Suprapubic skin (tissue), 4 donors: ENCODE measurements at places on chromosomes 5 and 9.
A peak's percentile ranks its signal among the peaks of the same experiment; 100 is the strongest.

GRCh38 chr5:68318955-68319705 lies 103.6 kb downstream of the PIK3R1 start:
- DNase-seq, result no peak

DNA sequence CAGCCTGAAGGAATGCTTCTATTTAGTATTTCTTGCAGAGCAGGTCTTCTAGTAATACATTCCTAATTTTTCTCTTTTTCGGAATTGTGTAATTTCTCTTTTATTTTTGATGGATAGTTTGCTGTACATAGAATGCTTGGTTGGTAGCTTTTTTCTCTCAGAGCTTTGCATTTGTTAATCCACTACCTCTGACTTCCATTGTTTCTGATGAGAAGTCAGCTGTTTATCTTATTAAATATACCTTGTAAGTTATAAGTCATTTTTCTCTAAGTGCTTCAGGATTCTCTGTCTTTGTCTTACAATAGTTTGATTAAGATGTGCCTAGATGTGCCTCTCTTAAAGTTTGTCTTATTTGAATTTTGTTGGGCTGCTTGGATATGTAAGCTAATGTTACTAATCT lies 101.9 kb downstream of the HTR1A start:
- DNase-seq, result no peak

GRCh38 chr5:103474677-103475076 lies 87.9 kb downstream of the NUDT12 start:
- no peak for DNase-seq

- DNase-seq, result no peak
Observed at GRCh38 chr9:112850840-112851239, 39.8 kb downstream of the SLC46A2 start.

GRCh38 chr5:173231381-173231766 lies 3.6 kb downstream of the NKX2-5 start:
- DNase-seq, result no peak

DNA sequence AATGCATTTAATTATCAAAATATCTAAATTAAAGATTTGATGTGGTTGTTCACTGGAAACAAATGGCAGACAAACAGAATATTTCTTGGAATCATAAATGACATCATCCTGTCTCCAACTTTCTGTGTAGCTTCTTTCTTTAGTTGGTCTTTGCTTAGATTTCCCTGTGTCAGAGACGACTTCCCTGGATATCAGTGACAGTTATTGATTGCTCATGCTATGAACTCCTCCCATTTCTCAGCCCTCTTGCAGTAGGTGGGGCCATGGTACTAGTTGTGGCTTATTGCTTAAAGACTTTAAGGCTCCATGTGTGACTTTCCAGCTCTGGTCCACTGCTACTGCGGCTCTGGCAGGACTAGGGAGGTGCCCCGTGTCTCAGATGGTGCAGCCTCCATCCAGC lies 592.6 kb downstream of the MTRR start:
- DNase-seq, result no peak

DNA sequence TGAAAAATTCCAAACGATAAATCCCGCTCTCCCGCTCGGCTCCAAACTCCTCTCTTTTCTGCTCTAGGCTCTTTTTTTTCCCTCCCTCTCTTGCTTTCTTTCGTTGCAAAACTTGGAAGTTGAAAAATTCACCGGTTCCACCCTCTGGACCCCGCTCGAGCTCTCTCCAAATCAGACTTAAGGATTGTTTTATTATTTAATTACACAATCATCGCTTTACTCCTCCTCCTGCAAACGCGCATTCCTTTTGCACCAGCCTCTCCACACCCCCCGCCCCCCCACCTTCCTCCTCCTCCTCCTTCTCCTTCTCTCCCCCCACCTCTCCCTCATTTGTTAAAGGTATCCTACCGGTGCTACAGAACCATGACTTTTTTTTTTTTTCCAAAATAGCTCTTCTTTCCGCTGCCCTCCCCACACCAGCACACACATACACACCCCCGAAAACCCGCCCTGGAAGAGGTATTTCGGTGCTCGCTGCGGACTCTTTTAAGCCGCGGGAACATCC lies 535 bp upstream of the NFIB start:
- peak; percentile 91 for DNase-seq

DNA sequence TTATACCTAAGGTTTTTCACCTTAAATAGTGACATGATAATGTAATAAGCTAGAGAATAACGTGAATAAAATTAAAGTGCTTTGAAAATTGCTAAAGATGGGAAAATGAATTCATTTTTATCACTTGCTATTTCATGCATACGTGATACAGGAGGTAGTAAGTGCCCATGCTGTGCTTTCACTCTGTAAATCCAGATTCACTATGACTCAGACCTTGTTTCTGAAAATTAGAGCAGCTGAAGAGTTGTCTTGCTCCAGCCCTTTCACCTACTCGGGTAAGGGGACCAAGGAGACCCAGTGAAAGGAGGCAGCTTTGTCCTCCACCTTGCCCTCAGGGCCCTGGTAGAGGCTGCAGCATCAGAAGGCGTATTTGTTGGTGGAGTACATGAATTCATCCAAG lies 87.9 kb downstream of the ANKH start:
- no peak for DNase-seq

- no peak for DNase-seq
Observed at GRCh38 chr9:108544866-108545265, 310.9 kb downstream of the ACTL7B start.

DNA sequence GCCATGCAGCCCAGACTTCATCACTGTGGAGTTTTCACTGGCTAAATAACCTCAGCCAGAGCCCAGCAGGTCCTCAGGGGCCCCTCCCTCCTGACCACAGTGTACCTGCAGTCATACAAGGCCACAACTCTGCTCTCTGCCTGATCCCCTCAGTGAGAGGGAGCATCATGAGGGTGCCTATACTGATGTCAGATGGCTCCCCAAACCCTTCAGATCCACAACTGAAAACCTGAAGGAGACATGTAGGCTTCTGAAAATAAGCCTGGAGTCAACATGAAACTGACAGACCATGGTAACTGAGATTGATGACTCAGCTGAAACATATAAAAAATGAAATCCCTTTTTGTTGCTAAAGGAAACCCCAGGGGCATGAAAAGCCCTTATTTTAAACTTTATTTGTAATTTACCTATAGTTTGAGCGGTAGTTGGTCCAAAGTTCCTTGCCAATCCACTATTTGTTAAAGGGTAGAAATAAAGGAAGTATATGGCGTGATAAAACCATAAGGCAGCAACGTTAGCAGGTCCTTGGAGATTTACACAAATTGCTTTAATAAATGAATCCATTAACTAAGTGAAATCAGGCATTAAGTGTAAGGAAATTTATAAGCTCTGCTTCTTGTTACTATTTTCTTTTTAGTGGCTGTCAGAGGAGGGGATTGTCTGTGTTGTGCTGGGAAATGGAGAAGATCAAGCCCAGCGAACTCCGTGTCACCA lies 68.3 kb downstream of the FGF1 start:
- no peak for DNase-seq

- peak; percentile 96 for DNase-seq
Observed at GRCh38 chr9:130578865-130579737, at the start of gene FUBP3. TSS of gene FUBP3 (plus strand) at chr9:130579577. CDS start at chr9:130579681, 104 bp downstream.

DNA sequence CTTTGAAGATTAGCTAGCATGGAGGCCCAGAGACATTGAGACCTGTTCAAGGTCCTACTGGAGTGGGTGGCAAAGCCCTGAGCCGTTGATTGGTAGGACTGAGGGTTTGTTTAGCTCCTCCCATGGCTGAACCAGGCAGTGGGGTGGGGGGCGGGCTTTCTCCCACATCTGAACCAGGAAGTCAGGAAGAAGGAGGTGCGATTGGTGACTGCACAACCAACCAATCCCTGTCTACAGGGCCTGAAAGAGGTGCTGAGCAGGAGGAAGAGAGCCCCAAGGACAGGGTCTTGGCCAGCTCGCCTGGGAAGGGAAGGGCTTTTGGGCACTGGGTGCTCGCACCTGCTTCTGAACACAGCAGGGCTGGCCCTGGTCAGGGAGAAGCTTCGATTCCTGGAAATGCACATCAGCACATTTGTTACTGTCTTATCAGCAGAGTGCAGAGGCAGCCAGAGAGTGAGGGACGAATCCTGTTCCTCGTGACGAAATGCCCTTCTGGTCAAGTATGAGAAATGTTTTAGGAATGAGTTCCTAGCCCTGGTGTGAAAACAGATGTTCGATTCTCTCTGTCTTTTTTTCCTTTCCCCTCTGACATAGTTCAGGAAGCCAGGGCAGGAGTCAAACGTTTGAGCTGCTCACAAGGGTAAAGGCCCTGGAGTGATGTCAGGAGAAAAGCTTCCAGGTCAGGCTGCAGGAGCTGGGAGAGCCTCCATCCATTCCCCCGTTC lies 294.8 kb upstream of the KLF4 start:
- peak; percentile 80 for DNase-seq

GRCh38 chr5:178301641-178302040 lies 69.0 kb upstream of the PHYKPL start:
- DNase-seq, result peak; percentile 34

- no peak for DNase-seq
Observed at GRCh38 chr9:34046784-34047379, 1.8 kb downstream of the UBAP2 start.

DNA sequence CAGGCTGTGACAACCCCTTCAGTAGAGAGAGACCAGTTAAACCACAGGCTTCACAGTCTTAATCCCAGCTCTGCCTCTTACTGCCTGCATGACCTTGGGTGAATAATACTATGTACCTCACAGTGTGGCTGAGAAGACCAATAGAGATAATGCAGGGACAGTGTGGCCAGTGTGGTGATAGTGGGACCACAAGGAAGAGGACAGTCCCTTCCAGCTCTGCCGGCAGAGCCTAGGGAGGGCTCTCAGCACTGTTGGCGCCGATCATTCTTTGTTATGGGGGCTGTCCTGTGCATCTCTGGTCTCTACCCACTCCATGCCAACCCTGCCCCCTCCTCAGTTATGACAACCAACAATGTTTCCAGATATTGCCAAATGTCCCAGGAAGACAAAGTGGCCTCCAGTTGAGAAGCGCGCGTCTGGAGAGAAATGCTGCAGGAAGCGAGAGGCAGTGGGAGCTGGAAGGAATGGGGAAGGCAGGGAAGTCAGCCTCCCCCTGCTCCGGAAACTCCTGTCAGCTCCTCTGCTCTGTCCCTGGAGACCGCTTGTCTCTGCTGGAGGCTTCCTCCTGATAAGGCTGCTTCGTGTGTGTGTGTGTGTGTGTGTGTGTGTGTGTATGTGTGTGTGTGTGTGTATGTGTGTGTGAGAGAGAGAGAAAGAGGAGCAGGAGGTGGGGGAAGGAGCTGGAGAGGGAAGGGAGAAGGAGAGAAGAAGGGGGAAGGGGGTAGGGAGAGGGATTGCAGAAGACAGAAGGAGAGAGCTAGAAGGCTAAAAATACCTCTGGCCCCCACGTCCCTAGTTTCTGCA lies 31.8 kb upstream of the FABP6 start:
- no peak for DNase-seq

GRCh38 chr5:151221574-151221973 lies 2.3 kb downstream of the CCDC69 start:
- DNase-seq, result no peak

DNA sequence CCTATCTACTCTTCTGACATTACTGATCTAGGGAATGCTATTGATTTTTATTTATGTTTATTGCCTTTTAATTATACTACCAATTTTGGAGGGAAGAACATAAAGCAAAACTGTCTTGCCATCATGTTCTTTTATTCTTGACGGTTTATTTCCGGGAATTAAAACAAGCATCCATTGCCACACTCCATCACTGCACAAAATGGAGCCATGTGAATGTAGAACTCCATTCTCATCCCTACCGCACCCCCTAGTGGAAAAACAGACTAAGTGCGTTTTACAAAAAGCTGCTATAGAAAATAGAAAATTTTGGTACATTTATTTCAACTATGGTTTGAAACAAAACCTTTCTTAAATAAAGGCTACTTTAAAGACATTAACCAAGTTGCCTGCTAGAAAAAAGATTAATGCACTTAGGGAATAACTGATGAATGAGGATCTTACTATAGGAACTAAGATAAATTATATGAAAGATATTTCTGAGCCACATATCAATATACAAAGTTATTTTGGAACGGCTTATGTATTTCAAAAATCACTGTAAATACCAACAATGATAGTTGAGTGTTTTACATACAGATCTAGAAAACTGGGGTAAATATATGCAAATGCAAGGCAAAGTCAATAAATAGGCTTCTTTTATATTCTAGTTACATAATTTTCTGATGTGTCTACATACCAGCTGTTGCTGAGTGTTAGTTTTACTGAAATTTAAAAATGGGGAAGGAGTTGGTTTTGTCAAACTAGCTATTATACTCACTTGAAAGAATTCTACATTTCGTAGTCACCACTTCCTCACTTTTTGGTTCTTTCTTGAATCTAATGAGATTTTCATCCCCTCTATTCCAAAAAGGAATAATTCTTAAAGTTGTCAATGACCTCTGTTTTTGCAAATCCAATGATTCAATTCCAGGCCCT lies 26.5 kb downstream of the OXCT1 start:
- no peak for DNase-seq

DNA sequence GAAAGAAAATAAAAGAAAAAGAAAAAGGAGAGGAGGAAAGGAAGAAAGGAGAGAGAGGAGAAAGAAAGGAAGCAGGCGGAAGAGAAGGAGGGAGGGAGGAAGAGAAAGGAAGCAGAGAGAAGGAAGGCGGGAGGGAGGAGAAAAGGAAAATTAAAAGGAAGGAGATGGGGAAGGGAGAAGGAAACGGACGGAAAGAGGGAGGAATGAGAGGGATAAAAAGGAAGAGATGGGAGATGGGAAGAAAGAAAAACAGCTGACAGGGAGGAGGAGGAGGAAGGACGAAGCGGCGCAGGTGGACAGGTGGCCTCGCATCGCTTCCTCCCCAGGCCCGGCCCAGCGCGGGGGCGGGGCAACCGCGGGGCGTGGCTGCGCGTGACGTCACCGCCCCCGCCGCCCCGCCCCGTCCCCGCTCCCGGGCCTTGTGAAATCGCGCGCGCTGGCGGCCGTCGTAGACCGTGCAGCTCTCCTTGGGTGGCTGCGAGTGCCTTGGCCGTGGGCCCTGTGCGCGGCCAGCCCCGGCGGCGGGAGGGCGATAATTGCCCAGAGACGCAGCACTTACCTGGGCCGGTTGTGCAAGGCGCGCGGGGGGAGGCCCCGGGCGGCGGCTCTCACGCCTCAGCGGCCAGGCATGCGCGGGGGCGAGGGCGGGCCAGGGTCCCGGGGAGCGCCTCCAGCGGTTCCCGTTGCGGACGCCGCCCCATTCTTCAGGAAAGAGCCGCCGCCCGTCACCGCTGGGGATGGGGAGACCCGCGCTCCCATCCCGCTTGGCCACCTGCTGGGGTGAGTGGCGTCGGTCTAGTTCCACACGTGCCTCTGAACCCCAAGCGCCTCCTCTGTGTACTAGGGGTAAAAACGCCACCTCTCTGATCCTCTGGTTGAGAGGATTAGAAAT lies 49.6 kb upstream of the FOXE1 start:
- DNase-seq, result peak; percentile 86

- DNase-seq, result no peak
Observed at GRCh38 chr5:103674251-103674650, 111.7 kb upstream of the NUDT12 start.
